Activated naive CD4-positive, alpha-beta T cell treated with anti-CD3 and anti-CD28 coated beads, Interleukin-2, amount 10 ng/mL, durations not matched to agents 7 days and 5 days (primary cell): ENCODE measurements at places on chromosomes 6 and 20.

GRCh38 chr6:93120154-93120742, 299.1 kb downstream of the EPHA7 start:
- DNase-seq: no peak

- peak; percentile 83 for DNase-seq
Observed at GRCh38 chr20:23349338-23350195, 1.0 kb upstream of the NXT1 start.

DNA sequence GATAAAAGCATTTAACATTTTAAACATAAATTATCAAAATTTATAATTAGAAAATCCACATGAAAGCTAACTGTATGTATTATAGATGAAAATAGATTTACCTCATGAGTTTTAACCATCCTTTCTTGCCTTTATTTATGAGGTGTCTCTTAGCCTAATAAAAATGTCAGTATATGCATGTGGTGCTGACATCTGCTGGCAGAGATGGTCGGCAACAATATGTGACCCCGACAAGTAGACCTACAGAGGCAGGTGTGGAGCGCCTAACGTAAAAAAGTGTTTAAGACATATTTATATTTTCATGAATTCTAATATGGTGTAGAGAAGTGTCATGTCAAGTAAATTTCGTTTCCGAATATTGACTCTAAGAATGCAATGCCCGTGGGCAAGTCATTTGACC, 149.0 kb upstream of the FUT9 start:
- no peak for DNase-seq

DNA sequence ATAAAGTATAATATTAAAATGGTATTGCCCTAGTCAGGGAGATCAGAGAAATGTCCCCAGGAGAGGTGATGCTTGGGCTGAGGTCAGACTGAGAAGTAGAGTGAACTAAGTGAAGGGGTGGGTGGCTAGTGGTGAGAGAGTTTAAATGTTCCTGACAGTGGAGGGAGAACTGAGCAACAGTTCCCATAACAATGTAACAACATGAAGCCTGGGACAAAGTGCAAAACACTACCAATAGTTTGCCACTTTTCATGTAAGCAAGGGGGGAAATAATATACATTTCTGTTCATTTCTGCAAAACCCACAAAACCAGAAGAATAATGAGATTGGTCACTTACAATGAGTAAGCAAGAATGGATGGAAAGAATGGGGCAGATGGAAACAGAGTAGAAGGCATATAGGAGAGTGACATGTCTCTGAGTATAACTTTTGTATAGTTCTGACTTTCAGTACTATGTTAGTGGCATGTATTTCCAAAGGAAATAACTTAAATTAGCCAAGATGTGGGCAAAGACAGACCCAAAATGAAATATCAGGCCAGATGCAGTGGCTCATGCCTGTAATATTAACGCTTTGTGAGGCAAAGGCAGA, 13.3 kb upstream of the FAXC start:
- no peak for DNase-seq

DNA sequence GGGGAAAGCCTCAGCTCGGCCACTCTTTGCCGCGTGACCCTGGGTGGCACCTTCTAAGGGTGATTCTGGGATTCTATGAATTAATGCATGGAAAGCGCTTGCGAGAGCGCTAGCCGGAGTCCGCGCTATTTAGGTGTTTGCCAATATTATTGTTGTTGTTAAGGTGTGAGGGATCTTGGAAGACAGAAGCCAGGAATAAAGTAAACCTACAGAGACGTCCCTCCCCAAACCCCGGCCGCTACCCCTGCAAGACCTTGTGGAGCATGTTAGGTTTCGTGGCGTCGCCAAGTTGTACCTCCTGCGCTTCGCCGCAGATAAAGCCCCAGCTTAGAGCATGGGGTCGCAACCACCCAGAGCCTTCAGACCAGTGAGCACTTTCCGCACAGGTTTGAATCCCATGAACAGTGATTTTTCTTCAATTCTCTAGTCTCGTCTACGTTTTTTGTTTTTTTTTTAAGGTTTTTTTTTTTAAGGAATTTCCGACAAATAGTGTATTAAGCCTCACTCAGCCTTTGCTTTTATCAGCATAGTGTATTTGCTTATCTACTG, 16.9 kb upstream of the ZSCAN9 start:
- no peak for DNase-seq

- no peak for DNase-seq
Observed at GRCh38 chr6:150150821-150151646, 8.2 kb downstream of the PPP1R14C start.

DNA sequence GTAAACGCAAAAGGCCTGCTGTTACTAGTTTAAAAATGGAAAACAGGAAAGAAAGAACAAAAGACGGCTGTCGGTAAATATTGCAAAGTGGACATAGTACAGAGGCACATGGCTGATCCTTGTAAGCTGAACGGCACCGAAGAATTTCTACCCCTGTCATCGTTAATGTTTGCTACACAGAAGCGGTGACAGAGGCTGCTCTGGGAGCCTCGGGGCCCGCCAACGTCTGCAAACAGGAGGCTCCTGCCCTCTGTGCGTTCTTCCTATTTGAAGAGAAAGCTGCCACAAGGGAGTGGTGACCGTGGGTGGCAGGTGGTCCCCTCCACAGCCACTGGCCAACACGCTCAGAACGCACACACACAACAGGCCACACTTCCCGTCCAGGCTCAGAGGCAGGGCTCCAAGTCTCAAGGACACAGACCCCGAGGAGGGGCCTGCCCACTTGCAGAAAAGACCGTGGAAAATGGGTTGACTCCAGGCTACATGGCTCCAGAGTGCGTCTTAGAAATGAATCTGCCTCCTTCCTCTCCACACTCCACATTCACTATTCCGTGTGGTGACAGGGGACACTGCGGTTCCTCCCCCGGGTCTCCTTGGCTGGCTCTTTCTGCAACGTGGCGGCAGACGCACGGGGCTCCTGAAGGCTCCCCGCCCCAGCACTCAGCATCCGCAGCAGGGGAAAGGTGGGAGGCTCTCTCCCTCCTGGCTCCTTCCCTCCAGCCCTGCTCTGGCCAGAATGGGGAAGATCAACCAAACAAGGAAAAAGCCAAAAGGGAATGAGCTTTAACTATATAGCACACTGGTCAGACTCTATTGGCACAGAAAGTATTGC, 64.5 kb downstream of the GMPR start:
- DNase-seq: no peak

DNA sequence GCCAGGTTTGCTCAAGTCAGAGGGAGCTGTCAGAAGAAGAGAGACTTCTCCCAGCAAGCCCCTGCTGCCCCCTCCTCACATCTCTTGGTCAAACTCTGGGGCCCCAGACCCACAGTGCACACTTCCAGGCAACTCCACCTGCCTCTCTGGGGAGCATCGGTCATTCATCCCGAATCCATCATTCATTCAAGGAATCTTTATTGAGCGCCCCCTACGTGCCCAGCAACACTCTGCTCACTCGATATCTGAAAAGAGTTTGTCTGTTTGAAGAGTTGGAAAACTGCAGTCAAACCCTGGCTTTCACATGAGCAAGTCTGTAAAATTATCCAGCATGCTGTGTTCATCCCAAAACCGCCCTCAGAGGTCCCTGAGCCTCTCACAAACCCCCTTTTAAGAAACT, 66.2 kb downstream of the PRR18 start:
- no peak for DNase-seq

GRCh38 chr6:129555206-129555832, 154.7 kb downstream of the ARHGAP18 start:
- DNase-seq: no peak

DNA sequence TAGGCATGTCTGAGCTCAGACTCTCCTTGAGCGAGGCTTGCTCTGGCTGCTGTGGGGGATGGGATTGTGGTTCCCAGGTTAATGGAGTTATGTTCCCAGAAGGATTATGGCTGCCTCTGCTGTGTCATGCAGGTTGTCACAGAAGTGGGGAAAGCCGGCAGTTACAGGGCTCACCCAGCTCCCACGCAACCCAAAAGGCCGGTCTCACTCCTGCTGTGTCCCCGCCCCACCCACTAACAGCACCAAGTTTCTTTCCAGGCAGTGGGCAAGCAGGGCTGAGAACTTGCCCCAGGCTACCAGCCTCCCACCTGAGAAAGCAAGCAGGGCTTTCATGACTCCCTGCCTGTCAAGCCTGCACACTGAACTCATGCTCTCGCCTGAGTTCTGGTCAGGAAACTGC, 750.5 kb downstream of the FRK start:
- DNase-seq: no peak

DNA sequence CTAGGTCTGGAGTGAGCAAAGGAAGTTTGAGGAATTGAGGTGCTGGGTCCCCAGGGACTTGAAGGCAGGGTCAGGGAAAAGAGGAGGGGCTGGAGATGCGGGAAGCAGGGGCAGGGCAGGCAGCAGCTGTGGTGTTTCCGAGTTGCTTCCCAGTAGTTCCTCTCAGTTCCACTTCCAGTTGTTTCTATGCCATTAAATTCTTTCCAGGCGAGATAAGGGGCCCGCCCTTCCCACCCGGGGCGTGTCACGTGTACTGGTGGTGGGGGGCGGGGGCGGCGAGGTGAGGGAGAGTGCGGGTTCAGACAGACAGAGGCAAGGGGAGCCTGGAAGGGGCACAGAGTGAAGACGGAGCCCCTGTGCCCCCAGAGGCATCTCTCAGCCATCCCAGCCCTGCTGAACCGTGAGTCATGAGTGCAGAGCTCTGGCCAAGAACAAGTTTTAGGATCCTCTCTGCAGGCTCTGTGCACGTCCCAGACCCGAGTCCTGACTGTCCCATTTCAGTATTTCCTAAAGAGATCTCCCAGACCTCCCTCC, 977 bp downstream of the TNXB start:
- DNase-seq: no peak

- no peak for DNase-seq
Observed at GRCh38 chr6:76677017-76677416, 604.6 kb upstream of the IMPG1 start.

- no peak for DNase-seq
Observed at GRCh38 chr6:118350881-118351430, 197.1 kb upstream of the PLN start.

DNA sequence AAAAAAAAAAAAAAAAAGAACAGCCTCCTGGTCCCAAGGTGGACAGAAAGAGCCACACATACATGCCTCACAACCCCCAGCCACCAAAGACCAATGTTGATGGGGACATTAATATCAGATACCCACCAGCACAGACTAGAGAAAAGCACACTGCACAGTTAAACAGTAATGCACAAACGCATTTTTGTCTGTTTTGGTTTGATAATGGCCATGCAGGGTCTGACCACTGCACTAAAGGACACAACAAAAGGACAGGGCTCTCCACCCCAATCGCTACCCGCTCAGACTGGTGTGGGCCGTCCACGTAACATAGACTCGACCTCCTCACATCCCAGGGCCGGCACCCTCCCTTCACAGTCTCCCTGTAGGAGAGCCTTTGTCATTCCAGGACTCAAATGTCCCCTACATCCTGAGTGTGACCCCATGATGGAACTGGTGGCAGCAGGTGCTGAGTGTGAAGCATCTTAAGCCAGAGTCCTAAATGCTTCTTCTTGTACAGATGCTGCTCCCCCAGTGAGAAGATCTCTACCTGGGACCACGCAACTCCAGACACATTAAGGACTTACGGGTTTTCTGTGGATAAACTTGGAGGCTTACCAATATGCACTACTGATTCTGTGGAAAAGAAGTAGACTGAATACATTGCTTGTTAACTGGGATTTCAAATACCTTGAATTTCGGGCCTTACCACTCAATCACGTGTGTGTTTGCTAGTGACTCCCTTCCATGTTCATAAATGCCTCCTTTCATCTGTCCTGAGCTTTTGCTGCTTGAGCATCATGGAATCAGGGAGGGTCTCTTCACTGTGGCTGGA, 28.0 kb downstream of the RRBP1 start:
- no peak for DNase-seq

DNA sequence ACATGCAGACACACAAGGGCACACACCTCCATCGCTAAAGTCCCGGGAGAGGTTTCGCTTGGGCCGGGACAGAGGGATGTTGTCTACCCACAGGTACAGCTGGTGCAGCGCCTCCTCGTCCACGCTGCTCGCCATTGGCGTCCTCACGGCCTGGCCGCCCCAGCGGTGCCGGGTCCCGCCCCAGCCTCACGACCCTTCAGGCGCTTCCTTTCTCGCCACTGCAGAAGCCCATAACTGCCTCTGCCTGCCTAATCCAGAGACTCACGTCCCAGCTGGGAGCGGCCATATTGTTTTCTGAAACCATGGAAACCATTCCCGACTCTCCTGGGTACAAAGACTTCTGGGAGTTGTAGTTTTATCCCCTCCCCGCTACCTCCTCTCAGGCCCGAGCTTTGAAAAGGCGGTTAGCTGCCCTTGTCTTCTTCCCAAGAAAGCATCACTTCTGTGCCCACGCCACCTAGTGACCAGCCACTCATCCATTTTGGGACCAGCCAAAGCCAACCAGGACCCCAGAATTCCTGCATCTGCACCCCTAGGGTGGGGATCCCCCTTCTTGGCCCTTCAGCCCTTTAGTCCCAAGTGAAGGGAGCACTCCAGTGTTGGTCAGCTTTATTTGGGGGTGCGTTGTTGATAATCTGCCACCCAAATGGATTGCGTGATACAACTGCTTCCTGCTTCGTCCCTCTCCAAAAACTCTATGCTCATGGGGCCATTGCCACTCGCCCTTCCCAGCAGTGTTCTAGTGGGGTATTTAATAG, at the start of gene SPEF1:
Gene SPEF1 (minus strand): TSS at position 296 of the 758 bp plus-strand sequence. CDS start 161 bp downstream, at position 135.
- peak; percentile 68 for DNase-seq

DNA sequence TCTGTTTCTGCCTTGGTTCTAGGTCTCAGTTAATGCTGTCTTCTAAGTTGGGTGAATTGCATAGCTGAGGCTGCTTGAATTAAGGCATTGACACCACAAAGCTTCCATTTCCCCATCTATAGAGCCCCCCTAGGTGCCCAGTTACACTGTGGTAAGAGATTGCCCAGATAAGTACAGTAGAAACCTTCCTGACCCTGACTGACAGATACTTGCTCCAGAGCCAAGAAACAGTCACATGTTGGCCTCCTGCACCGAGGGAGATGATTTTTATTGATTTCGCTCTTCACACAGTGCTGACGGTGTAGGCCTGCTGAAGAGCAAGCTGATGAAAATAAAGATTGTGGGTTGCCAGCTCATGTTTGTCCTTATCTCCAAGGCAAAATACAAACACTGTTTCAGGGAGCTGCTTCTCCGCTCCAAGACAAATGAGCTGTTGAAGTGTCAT, 67.9 kb downstream of the TRMT11 start:
- no peak for DNase-seq

DNA sequence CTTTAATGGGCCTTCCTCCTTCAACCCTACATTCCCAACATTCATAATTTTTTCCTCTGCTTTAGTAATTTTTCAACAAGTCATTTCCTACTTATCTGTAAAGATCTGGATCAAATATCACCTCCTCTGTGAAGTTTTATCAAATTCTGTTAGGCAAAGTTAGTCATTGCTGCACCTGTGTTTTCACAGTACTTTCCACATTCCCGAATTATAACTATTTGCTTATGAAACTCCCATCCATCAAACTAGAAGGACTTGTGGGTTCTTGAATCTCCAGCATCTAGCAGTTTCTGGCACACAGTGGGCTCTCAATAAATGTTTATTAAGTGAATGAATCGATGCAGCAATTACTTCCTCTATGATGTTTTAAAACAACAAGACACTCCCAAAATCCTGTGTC, 257.6 kb downstream of the HDGFL1 start:
- no peak for DNase-seq

DNA sequence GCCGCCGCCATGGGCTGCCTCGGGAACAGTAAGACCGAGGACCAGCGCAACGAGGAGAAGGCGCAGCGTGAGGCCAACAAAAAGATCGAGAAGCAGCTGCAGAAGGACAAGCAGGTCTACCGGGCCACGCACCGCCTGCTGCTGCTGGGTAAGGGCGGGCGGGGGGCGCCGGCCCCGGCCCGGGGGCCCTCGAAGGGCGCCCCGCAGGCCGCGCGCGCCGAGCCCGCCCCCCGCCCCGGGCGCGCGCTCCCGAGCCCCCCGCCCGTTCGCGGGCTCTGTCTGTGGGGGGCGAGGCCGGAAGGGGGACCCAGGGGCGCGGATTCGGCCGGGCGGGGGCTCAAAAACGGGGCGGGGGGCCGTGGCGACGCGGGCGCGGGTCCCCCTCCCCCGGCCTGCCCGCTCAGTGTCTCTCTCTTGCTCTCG, 39.2 kb downstream of the GNAS start:
- DNase-seq: peak; percentile 54
